NCI-H1105 (cell line): ENCODE measurements at places on chromosomes 7 and 10.
A peak's percentile ranks its signal among the peaks of the same experiment; 100 is the strongest.

GRCh38 chr10:126618466-126618865, 52.0 kb downstream of the C10orf90 start:
- no peak for DNase-seq

- no peak for DNase-seq
These were observed 79.6 kb downstream of the INPP5A start for GRCh38 chr10:132616996-132617736.

DNA sequence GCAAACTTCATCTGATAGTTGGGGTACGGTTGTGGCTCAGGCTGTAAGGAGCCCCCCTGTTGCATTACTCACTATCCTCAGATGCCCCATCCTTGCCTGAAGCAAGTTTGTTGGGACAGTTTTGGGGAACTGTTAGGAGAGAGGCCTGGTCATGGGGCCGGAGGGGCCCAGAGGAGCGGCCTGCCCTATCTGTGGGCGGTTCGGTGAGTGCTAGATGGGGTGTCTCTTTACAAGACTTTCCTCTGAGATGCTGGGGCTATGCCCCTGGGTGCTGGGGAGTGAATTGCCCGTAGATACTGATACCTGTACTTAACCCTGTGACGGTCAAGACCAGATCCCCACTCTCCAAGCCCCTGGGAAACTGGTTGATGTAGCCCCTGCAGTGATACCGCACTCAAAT, 12.4 kb downstream of the CUX1 start:
- DNase-seq: no peak

DNA sequence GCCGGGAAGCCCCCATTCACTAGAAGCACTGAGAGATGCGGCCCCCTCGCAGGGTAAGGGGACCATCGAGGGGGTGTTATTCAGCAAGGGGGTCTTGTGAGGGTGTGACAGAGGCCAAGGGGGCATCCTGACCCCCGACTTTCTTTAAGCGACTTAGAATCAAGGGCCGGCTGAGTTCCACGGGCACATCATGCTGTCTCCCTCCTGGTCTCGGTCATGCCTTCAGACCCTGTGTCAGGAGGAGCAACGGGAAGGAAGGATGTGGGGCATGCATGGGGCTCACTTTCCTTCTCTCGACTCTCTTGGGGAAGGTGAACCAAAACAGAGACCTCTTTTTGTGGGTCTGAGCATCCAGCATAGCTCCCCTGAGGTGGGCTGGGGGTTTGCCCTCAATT, 2.5 kb downstream of the ACSL5 start:
- DNase-seq: no peak

GRCh38 chr7:151764056-151764920, 112.6 kb downstream of the PRKAG2 start:
- no peak for DNase-seq

GRCh38 chr10:95655571-95656290, 780 bp downstream of the ALDH18A1 start:
- peak; percentile 1 for DNase-seq

DNA sequence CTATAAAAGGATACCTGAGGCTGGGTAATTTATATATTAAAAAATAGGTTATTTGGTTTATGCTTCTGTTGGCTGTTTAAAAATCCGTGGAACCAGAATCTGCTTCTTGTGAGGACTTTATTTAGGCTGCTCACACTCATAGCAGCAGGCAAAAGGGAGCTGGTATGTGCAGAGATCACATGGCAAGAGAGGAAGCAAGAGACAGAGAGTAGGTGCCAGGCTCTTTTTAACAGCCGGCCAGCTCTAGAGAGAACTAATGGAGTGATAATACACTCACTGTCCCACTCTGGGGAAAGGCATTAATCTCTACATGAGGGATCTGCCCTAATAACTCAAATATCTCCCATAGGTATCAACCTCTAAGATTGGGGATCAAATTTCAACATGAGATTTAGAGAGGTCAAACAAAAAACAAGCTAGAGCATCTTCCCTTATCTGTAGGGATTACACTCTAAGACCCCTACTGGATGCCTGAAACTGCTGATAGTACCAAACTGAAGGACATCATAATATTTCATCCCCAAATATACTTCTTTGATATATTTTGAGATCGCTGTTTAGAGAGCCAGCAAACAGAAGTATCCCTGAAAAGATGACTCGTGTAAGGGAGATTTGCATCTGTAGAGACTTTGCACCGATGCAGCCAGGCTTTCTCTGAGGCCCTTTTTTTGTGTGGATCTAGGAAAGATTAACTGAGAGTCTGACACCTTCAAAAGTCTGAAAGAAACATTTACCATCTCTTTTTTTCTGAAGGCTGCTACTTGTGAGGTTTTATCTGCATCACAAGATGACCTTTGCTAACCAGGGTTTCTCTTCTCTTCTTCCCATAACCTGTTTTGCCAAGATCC, 717.0 kb upstream of the MBL2 start:
- no peak for DNase-seq

- no peak for DNase-seq
These were observed 1.2 kb downstream of the AGR3 start for GRCh38 chr7:16880554-16880953.

DNA sequence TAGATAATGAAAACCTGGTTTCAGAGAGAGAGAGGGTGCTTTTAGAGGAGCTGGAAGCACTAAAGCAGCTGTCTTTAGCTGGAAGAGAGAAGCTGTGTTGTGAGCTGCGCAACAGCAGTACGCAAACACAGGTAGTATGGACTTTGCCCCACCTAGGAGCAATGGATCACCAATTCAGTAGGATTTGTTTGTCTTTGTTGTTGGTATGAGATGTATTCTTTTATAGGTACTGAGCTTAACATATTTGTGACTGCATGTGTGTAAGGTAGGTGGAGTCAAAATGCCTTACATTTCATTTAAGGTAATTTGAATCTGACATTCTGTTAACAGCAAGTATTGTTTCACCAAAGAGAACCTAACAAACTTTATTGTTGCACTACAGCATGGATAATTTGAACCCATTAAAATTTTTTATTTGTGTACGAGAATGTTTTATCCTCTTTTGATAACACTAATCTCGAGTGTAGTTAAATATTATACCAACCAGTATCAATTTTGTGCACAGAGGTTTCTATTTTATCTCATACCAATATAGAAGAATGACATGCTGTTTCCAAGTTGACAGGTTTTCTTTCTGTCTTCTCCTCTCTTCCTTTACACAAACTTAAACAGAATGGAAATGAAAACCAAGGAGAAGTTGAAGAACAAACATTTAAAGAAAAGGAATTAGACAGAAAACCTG, 92.1 kb downstream of the CYP51A1 start:
- DNase-seq: no peak
